HFF-Myc (cell line): ENCODE measurements at places on chromosomes 3 and 15.
A peak's percentile ranks its signal among the peaks of the same experiment; 100 is the strongest.

DNA sequence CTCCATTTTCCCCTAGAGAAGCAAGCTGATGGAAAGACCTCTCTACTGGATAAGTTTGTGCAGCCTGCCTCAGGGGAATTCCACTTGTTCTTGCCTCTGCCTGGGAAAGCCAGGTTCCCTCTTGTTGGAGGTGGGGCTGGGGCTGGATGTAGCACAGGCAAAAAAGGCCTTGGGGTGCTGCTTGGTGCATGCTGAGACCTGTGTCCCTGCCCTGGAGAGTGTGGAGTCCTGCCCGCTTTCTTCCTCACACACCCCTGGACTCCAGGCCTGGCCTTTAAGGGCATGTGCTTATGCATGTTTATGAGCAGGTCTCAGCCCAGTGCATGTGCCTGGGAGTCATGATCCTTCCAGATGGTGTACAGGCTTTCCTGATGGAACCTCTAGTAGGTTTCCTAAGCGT lies 23.5 kb upstream of the JMJD7 start:
- DNase-seq: no peak

DNA sequence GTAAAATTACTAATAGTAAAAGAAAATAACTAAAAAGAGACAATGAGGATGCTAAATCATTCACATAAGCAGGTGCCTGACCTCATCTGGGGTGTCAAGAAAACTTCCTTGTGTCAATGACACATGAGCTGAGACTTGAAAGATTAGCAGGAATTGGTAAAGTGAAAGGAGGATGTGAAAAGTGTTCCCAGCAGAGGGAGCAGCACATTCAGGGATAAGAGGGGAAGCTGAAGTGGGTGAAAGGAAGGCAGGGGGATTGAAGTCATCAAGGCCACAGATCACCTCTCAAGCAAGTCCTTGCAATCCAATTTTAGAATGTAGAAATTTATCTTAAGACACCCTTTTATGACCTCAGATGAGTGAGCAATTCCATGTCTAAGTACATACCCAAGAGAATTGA lies 60.2 kb upstream of the ACP3 start:
- DNase-seq: peak; percentile 26

DNA sequence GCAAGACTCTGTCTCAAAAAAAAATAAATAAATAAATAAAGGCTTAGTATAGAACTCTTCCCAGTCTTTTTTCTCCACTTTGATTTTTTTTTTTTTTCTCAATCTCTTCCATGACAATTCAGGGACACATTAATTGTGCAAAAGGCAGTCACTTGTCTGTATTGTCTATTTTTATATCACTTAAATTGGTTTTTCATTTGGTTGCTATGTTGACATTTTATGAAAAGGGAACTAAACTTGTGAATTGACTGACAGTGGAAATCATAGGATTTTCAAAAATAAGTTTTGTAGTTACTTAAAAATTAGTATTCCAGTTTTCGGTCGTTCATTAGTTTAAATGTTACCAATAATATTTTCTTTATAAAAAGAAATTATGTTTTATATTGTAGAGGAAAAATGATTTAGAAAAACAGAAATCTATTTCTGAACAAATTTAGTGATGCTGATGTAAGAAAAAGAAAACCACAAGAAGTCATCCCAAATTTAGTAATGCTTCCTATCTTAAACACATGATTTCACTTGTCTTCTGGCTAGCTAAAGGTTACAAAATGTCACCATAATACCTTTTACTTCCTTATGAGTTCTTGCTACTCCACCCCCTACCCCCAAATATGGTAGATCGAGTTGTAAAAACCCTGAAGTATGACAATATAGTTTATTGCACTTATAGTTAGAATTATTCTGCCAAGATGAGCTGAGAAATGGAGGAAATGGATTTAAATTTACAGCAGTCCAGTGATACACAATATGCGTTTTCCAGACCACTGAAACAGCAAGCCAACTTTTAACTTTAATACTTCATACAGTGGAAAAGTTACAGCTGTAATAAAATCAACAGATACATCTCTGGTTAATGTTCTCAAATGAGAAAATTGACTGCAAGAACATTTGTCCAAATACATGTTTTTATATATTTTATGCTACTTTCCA lies 37.0 kb downstream of the PPARG start:
- DNase-seq: no peak

DNA sequence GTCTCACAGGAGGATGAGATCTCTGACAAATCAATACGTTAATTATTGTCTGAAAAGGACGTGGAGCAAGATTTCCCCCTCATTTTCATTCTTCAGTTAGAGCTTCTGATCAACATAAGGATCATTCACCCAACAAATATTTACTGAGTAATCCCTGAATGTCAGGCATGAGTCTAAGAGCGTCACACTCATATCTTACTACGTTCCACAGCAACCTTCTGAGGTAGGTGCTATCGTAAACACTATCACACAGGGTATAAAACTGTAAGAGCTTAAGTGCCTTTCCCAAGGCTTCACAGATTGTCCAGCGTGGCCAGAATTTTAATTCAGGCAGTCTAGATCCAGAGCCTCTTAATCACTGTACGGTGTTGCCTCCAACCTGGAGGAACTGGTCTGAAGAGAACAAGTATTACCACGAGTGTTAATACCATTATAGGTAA lies 10.6 kb upstream of the TM4SF1 start:
- no peak for DNase-seq

GRCh38 chr3:62041681-62042080 lies 331.7 kb downstream of the FEZF2 start:
- no peak for DNase-seq

GRCh38 chr3:169871129-169871886 lies 1.6 kb upstream of the LRRC31 start:
- DNase-seq: no peak

DNA sequence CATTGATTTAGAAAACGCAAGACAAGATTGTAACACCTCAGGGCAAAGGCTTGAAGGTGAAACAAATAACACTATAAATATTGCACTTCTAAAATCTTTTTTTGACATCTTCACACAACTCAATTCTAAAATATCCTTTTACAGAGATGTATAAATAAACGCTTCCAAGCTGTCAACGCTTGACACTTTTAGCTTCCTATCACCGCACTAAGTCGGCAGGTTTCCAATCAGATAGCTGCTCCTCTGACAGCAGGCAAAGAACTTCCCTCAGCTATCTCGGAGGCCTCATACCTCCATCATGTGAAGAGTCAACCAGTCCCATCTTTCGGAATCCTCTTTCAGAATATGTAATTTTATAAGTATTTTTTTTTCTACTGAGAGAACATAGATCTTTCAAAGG lies 71.0 kb downstream of the PCOLCE2 start:
- no peak for DNase-seq

DNA sequence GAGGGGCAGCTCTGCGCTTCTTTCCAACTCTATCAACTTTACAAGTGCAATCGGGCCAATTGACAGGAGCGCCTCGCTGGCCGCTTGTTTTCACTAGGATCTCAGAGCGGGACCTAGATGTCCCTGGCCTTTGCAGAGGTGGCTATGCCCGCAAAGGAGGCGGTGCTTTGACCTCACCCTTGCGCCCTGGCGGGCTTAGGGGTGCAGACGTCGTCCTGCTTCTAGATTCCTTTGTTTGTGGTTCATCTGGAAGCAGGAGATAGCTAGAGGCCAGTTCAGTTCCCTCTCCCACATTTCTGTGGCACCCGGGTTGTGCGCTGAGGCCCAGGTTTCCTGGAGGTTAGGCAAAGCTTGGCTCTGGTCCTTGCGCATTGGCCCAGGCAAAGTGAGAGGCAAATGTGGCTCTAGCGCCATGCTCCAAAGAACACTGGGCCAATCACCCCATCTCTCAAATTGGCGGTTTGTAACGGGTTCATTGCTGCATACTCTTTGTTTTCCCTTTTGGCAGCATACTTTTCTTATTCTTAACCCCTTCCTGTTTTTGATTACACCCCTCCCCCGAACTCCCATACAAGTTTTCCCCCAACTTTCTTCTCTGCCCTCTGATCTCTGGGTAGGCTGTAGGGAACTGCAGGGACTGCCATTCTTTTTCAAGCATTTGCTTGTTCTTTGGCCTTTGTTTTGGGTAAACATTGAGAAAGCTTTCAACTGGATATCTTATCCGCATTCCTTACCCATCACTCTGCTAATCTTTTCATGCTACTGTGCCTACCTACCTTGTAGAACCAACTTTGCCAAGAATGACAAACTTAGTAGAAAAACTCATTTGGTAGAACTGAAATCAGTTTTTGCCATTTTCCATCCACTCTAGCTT lies 1.4 kb downstream of the PPM1L start:
- no peak for DNase-seq

- no peak for DNase-seq
Measured at GRCh38 chr3:134480546-134480945, 5.2 kb downstream of the ANAPC13 start.

DNA sequence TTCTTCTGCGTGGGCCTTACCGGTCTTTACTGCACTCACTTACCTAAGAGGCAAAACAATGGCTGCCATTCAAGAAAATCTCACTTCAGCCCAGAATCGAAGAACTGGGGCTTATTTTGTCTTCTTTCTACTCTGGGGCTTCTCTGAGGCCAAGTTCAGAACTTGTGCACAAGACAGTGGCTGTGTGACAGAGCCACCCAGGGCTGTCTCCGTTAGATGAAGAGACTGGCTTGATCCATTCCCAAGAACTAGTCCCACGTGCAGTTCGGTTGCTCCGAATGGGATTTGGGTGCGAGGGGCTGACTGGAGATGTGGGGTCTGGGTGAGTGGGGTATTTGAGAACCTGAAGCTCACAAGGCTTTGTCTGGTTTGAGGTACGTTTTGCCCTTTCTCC lies 795 bp upstream of the TCF12 start:
- no peak for DNase-seq

DNA sequence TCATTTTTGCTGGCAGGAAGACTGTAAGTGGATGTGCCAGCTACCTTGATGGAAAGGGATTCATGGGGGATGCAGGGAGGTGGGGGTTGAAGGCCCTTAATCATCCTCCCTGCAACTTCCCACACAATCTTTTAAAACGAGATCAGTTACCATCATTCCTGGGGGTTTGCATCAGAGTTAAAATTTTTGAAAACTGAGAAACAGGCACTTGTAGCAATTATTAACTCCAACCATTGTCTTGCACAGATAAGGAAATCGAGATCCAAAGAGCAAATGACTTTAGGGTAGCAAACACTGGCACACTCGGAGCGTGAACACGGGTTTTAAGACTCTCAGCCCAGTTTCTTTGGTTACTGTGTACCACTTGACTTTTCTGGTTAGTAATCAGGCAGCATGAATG lies 41.9 kb downstream of the GPD1L start:
- no peak for DNase-seq

- DNase-seq: no peak
Measured at GRCh38 chr3:147356145-147356908, 50.0 kb downstream of the ZIC4 start.

DNA sequence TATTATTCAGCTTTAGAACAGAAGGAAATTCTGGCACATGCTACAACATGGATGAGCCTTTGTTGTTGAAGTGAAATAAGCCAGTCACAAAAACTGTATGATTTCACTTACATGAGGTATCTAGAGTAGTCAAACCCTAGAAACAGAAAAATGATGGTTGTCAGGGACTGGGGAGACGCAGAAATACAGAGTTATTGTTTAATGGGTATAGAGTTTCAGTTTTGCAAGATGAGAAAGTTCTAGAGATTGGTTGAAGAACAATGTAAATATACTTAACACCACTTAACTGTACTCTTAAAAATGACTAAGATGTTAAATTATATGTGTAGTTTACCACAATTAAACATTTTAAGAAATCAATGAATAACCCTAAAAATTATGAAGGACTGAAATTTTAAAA lies 15.8 kb downstream of the SPTSSB start:
- no peak for DNase-seq

- no peak for DNase-seq
Measured at GRCh38 chr15:72315706-72316370, 4.1 kb downstream of the CELF6 start.

DNA sequence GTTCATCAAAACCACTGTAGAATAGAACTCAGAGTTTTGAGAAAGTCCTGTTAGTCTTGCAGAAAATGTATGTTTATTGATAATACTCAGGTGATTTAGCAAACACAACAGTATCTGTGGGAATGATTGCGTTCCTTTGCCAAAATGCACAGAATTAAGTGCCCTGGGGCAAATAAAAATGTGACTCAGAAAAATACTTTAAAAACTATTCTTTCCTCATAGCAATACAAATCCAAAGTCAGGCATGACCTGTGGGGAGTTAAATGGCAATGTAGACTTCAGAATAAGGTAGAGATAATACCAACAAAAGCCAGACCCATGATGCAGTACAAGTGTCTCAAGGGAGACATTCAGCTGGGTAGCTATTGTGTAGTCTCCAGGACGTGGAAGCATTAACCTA lies 72.3 kb upstream of the SNTN start:
- DNase-seq: no peak

GRCh38 chr15:58934521-58934920 lies 1.0 kb upstream of the SLTM start:
- DNase-seq: no peak

DNA sequence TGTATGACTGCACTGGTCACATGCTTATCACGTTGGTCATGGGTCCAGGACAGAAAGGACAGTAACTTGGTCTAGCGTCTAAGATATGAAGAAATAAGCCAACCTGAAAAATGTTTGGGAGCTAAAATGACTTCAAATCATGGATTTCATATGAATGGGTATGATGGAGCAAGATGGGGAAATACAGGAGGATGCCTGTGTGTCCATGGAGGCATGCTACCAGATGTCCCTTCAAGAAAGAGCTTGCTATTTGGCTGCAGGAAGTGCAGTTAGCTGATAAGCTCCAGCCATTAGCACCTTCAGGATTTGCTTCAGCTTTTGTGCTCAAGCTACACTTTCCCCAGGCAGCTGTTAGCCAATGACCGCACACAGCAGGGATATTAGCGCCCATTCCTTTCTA lies 164.6 kb upstream of the THBS1 start:
- no peak for DNase-seq

DNA sequence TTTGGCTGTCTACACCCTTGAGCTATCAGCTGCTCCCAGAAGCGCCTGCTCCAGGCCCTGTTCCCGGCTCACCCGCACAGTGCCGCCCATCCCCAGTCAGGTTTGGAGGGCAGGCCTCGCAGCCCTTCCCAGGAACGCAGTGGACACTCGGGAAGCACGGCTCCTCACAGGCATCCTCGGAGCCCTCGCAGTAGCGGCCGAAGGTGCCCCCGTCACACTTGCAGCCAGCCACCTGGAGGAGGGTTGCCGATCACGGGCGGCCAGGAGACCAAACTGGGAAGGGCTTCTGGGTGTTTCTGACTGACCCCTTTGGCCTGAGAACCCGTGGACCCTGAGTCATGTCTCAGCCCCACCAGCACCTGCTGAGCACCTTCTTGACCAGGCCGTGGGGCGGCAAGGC lies 33.4 kb downstream of the MUC20 start:
- no peak for DNase-seq

GRCh38 chr15:65305150-65305758 lies 777 bp downstream of the RNU5B-1 start:
- DNase-seq: no peak

DNA sequence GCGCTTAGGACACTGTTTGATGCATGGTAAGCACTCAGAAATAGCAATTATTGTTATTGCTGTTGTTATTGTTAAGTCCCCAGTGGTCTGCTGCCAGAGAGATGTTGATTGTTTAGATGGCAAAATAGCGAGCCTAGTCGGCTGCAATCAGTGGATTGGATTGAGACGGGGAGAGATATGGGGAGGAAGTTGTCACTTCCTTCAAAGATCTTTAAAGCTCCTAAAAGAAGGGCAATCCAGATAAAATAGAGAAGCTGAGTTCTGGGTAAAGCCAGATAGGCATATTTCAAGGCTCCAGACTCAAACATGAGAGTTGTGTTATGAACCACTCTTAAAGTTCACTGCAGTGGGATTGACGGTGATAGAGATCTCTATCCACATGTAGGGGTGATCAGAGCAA lies 64.5 kb downstream of the RYR3 start:
- no peak for DNase-seq

- DNase-seq: no peak
Measured at GRCh38 chr3:45564172-45564571, 30.4 kb upstream of the LIMD1 start.
